ENCODE measurements at places on chromosomes 2 and 18. TPM values are rescaled to one million over a fixed set of nuclear protein-coding genes. Genes with fewer than 3 reads are reported as not detected.

DNA sequence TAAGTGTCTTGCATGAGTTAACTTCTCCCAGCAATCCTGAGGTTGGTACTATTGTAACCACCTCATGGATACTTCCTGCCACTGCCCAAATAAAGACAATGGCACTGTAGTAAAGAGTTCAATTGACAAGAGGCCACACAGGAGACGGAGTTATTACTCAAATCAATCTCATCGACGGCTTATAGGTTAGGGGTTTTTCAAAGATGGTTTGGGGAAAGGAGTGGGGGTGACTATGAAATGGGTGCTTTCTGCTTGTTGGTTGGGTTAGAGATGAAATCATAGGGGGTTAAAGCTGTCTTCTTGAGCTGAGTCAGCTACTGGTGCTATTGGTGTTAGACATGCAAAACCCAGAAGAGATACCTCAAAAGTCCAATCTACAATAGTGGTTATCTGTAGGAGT is 1258.0 kb upstream of the ZEB2 start:
- no peaks in the 10 kb centered on the region for H3K4me1 ChIP-seq
- H3K4me3 ChIP-seq = no peak overlapping the region
- no peak for DNase-seq
- no peaks in the 10 kb centered on the region for H3K27me3 ChIP-seq

INPP5D gene
- 12.2 TPM for total RNA-seq

- no peaks in the 10 kb centered on the region for H3K4me1 ChIP-seq
- no peak overlapping the region for H3K27ac ChIP-seq
- H3K4me3 ChIP-seq = no peak overlapping the region
- no peak for DNase-seq
- peaks cover 4% of the 10 kb centered on the region for H3K27me3 ChIP-seq
These were observed 407.5 kb downstream of the RNF144A start for GRCh38 chr2:7324706-7325105.

DNA sequence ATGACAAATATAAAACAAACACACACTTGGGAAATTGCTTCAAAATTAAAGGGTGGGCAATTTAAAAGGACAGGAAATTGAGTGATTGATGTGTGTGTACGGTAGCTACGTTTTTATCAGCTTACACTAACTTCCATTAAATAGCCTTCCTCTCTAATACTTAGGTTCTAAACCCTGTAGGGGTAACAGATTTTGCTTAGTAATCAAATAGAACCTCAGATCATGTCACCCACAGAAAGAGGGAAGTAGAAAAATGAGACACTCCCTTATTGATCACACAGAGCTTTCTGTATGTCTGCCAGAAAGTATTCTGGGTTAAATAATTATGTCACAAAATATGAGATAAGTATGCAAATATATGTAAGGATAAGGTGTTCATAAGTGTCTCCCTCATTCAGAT is 93.3 kb downstream of the ICA1L start:
- no peak overlapping the region for H3K27ac ChIP-seq
- H3K36me3 ChIP-seq = no peaks in the 10 kb centered on the region
- no peak for DNase-seq
- H3K4me3 ChIP-seq = no peak overlapping the region
- H3K4me1 ChIP-seq = no peaks in the 10 kb centered on the region
- no peaks in the 10 kb centered on the region for H3K27me3 ChIP-seq

MROH2A gene
- not detected for total RNA-seq

DNA sequence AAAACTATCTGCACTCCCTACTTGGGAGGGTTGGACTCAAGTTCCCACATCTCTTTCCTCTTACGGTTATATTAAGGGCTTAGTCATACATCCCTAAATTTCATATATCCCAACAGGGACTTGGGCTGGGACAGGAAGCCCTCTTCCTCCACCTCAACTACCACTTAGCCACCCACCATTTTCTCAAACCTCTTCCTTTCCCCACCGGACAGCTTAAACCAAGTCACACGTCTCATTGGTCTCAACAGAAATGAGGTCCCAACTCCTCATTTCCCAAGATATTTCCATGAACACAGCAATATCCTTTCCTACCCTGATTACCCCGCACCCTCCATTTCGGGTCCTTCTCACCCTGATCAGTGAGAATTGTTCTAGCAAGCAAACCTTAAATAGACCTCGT is 736 bp downstream of the ZSCAN30 start:
- peak overlapping the region; percentile 84 for H3K27ac ChIP-seq
- H3K27me3 ChIP-seq = no peaks in the 10 kb centered on the region
- H3K4me3 ChIP-seq = peak overlapping the region; percentile 62
- no peak for DNase-seq

GRCh38 chr2:158667586-158667985 is 127.5 kb upstream of the DAPL1 start:
- H3K27ac ChIP-seq = peak overlapping the region; percentile 10
- H3K27me3 ChIP-seq = no peaks in the 10 kb centered on the region
- DNase-seq = no peak
- peaks cover 45% of the 10 kb centered on the region for H3K4me1 ChIP-seq
- peaks cover 39% of the 10 kb centered on the region for H3K36me3 ChIP-seq

SKOR2 gene
- not detected for total RNA-seq

GRCh38 chr2:161426455-161426921 is 10.4 kb downstream of the TBR1 start:
- H3K4me3 ChIP-seq = peak overlapping the region; percentile 40
- H3K36me3 ChIP-seq = no peaks in the 10 kb centered on the region
- H3K27me3 ChIP-seq = peaks cover 88% of the 10 kb centered on the region
- peaks cover 31% of the 10 kb centered on the region for H3K4me1 ChIP-seq
- no peak overlapping the region for H3K27ac ChIP-seq

LRRC30 gene
- not detected for total RNA-seq

GRCh38 chr2:47015206-47015605 is 99.6 kb upstream of the MCFD2 start:
- no peak overlapping the region for H3K4me3 ChIP-seq
- H3K27me3 ChIP-seq = no peaks in the 10 kb centered on the region
- no peak for DNase-seq
- peak overlapping the region; percentile 80 for H3K27ac ChIP-seq
- peaks cover 80% of the 10 kb centered on the region for H3K4me1 ChIP-seq

GNAL gene
- 13.3 TPM for total RNA-seq

- no peak overlapping the region for H3K4me3 ChIP-seq
- peaks cover 16% of the 10 kb centered on the region for H3K4me1 ChIP-seq
- no peaks in the 10 kb centered on the region for H3K36me3 ChIP-seq
- no peak for DNase-seq
These were observed 51.2 kb downstream of the SPIRE1 start for GRCh38 chr18:12606592-12607315.

RTP5 gene
- total RNA-seq = not detected

DNA sequence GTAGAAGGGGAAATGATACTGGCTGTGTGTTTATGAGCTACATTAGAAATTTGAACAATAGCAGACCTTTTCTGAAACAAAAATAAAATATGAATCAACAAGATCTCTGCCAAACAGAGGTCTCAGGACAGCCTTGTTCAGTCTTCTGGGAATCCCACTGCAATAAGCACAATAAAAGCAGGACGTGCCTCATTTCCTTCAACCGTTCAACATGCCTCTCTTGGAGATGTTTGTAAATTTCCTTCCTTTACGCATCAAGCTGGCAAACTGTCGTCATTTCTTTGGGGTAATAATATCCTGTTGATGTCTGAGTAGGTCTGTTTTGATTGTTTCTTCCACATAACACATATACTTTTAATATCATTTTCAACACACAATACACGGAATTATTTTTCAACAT is 77.2 kb downstream of the TCF4 start:
- peak overlapping the region; percentile 8 for H3K4me3 ChIP-seq
- H3K4me1 ChIP-seq = peaks cover 17% of the 10 kb centered on the region
- peak overlapping the region; percentile 74 for H3K27ac ChIP-seq
- H3K36me3 ChIP-seq = no peaks in the 10 kb centered on the region

GRCh38 chr2:132489150-132489549 is 72.5 kb downstream of the GPR39 start:
- H3K4me3 ChIP-seq = no peak overlapping the region
- no peaks in the 10 kb centered on the region for H3K4me1 ChIP-seq
- peak; percentile 57 for DNase-seq
- no peaks in the 10 kb centered on the region for H3K27me3 ChIP-seq
- H3K27ac ChIP-seq = no peak overlapping the region

DNA sequence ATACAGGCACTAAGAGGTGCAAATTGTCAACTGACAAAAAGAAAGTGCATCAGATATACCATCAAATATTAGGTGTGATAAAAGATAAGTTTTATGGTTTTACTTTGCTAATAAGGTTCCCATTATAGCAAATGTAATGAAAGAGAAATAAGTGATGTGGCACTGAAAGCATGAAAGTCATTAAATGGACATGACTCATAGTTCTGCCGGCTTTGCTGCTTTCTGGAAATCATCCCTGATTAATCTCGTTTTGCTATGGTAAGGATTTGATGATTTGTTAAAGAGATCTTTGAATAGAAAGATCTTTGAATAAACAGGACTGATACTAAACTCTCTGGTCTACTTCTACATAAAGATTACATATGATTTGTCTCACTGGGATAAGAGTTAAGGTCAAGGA is 72.7 kb downstream of the CLIP4 start:
- H3K4me3 ChIP-seq = no peak overlapping the region
- H3K4me1 ChIP-seq = no peaks in the 10 kb centered on the region
- H3K36me3 ChIP-seq = peaks cover 14% of the 10 kb centered on the region
- DNase-seq = no peak

GRCh38 chr2:29281086-29281915 is 166.1 kb downstream of the CLIP4 start:
- peak overlapping the region; percentile 6 for H3K4me3 ChIP-seq
- no peaks in the 10 kb centered on the region for H3K27me3 ChIP-seq
- no peak overlapping the region for H3K27ac ChIP-seq
- DNase-seq = no peak
- no peaks in the 10 kb centered on the region for H3K36me3 ChIP-seq

DNA sequence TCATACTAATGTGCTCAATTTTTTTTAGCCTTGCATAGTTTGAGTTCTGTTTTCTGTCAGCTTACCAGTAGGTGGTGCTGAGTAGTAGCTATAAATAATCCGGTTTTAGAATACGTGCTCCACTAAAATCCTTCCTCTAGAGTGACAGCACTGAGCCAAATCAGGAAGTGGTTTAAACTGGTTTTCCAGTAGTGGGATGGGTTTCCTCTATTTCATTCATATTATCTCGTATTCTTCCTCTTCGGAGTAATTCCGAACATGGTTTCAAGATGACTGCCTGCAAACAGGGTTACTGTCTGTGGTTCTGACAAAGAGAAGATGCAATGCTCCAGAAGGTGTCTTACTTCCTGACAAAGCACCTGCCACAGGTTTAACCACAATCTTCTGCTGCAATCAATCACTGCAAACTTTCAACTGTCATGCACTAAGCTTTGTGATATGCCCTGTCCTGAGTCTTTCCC is 496.9 kb upstream of the VRK2 start:
- no peak overlapping the region for H3K4me3 ChIP-seq
- no peak overlapping the region for H3K27ac ChIP-seq
- DNase-seq = no peak
- H3K4me1 ChIP-seq = no peaks in the 10 kb centered on the region
- no peaks in the 10 kb centered on the region for H3K27me3 ChIP-seq

DNA sequence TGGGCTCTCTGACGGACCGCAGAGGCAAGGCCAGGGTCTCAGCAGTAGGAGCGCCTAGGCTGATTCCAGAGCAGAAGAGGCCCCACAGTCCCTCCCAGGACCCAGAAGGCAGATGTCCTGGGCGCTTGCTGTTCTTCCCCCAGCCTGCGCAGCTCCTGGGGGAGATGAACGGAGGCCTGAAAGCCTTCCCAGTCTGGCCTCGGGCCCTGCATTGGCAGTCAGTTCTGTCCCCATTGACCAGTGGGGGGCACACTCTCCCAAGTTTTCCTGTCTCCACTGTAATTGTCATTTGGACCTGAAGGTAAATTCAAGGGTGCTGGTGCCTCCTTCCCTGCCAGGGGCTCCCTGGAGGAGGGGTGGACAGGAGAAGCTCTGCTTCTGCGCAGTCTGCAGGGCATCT is 345.7 kb downstream of the CYP26B1 start:
- H3K27me3 ChIP-seq = no peaks in the 10 kb centered on the region
- H3K36me3 ChIP-seq = no peaks in the 10 kb centered on the region
- H3K27ac ChIP-seq = no peak overlapping the region
- no peak for DNase-seq
- no peak overlapping the region for H3K4me3 ChIP-seq

- H3K4me3 ChIP-seq = no peak overlapping the region
- H3K36me3 ChIP-seq = no peaks in the 10 kb centered on the region
- no peak overlapping the region for H3K27ac ChIP-seq
- DNase-seq = no peak
- H3K27me3 ChIP-seq = no peaks in the 10 kb centered on the region
- H3K4me1 ChIP-seq = no peaks in the 10 kb centered on the region
These were observed 106.9 kb upstream of the HDAC4 start for GRCh38 chr2:239507576-239508258.

GRCh38 chr2:67974559-67975430 is 88.0 kb downstream of the C1D start:
- H3K4me1 ChIP-seq = peaks cover 8% of the 10 kb centered on the region
- DNase-seq = peak; percentile 78
- H3K36me3 ChIP-seq = no peaks in the 10 kb centered on the region
- H3K27ac ChIP-seq = no peak overlapping the region
- H3K4me3 ChIP-seq = no peak overlapping the region
- no peaks in the 10 kb centered on the region for H3K27me3 ChIP-seq

DNA sequence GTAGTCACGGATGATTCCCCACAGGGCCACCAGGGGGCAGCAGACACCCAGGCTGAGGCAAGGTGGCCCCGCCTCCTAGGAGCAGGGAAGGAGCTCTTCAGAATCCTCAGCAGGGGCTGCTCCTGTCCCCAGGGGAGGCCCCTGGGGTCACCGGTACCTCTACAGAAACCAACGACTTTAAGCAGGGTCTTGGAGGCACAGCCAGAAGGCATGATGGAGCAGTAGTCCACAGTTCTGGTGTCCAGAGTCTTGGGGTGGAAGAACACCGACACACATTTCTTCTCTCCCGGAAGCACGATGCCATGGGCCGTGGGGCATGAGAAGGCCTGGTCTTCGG is 11.5 kb downstream of the CFAP65 start:
- H3K27me3 ChIP-seq = peaks cover 14% of the 10 kb centered on the region
- H3K27ac ChIP-seq = no peak overlapping the region
- no peaks in the 10 kb centered on the region for H3K36me3 ChIP-seq
- DNase-seq = peak; percentile 95

- H3K4me1 ChIP-seq = peaks cover 61% of the 10 kb centered on the region
- DNase-seq = no peak
- no peaks in the 10 kb centered on the region for H3K36me3 ChIP-seq
- peak overlapping the region; percentile 78 for H3K4me3 ChIP-seq
- H3K27ac ChIP-seq = peak overlapping the region; percentile 63
These were observed 206.4 kb upstream of the SMAD2 start for GRCh38 chr18:48136827-48137373.

MFF gene
- 117 TPM for total RNA-seq
